ENCODE measurements at places on chromosomes 2 and 18. TPM values are rescaled to one million over a fixed set of nuclear protein-coding genes. Genes with fewer than 3 reads are reported as not detected.
A peak's percentile ranks its signal among the peaks of the same experiment; 100 is the strongest.

GRCh38 chr2:134198006-134198634, 55.8 kb upstream of the MGAT5 start:
- DNase-seq = no peak

Gene DSG3
- total RNA-seq = 68.5 TPM

GRCh38 chr2:59250307-59250677, 1009.2 kb upstream of the FANCL start:
- DNase-seq = no peak

DNA sequence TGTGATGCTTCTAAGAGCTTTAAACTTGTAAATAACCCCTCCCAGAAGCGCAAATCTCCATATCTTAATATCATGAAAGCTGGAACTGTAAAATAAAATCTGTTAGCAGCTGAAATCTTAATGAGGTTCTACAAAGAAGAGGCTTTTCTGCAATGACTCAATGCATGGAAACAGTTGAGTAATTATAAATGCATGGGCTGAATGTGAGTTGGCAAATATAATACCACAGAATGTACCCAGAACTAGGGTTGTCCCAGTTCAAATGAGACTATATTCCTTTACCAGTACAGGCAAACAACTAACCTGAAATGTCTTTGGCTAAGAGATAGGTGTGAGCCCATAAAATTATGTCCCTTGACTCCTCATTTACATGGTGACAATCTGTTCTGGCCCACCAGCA, 52.9 kb downstream of the SATB2 start:
- peak; percentile 18 for DNase-seq

- DNase-seq = peak; percentile 76
Measured at GRCh38 chr18:44895176-44895798, 214.6 kb downstream of the SETBP1 start.

GRCh38 chr2:109471658-109472057, 142.1 kb downstream of the SEPTIN10 start:
- DNase-seq = no peak

Gene MEP1B
- not detected for total RNA-seq

DNA sequence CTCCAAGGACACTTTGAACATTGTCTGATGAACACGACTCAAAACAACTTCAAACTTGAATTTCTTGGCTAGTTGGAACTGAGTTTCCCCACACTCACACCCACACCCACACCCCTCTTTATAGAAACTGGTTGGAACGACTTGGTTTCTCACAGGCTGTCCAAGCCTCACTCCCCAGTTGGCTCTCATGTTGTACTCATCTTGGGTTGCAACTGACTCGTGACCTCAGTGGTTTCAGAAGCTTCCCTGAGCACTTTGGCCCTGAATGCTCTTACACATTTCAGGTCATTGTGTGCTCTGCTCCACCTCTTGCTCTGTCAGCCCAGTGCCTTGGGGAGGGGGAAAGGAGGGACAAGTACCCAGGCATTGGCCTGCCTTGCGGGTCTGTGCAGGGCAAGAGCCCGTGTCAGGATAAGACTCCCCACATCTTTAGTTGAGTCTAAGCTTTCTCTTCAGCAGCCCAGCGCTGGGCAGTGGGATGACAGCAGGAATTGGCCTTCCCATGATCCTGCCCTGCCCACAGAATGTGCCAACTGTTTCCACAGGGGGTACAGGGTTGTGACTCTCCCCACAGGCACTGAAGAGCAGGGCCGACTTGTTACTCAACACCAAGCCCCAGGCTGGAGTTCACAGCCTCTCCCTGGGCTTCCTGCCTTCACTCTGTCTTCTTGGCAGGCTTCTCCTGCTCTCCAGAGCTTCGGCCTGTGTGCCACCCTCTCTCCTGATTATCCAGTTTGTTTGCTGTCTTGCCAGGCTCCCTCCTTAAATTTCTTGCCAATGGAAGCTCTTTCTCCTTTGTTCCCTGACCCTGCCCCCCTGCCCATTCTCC, 104.6 kb downstream of the RTN4 start:
- peak; percentile 87 for DNase-seq

Gene GORASP2
- total RNA-seq = 140 TPM

Gene CASP10
- 0.27 TPM for total RNA-seq

- peak; percentile 42 for DNase-seq
Measured at GRCh38 chr2:60884800-60885199, 3.4 kb downstream of the REL start.

- no peak for DNase-seq
Measured at GRCh38 chr2:8489751-8490150, 192.1 kb upstream of the ID2 start.

GRCh38 chr2:100606332-100606725, 43.5 kb downstream of the PDCL3 start:
- no peak for DNase-seq

GRCh38 chr2:29006092-29006979, 25.2 kb downstream of the TOGARAM2 start:
- DNase-seq = no peak

Gene KLHL29
- 43.1 TPM for total RNA-seq

GRCh38 chr18:44153981-44154380, 526.7 kb upstream of the SETBP1 start:
- no peak for DNase-seq

Gene EIF2AK3
- total RNA-seq = 21.8 TPM

Measured in MCF 10A (cell line).